Right cardiac atrium (tissue), 5 donors: ENCODE measurements at places on chromosomes 11 and 22.

DNA sequence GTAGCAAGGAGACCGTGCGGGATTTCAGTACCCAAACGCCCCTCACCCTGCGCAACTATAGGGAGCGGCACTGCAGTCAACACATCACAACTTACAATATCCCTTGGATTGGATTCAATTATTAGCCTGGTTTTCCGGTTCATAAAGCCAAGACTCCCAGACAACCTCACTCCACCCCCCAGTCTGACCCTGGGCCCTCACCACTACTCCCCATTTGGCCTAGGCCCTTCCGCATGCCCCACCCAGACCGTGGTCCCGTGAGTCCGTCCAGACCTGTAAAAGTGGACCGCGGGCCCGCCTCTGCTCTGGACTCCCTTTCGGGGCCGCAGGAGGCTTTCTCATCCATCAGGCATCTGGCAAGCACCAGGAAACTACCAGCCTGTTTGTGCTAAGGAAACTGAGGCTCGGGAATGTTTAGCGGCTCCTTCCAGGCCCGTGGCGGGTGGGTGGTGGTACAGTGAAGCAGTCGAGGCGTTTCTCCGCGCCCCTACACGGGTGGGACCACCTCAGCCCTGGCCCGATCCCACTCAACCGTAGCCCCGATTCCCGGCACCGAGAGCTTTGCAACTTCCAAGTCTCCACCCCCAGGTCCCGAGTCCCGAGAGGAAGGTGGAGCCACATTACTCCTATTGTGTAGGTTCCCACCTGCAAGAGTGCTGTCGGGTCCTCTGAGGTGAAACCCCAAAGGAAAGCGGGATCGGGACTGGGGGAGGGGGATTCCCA, 679 bp upstream of the DPP3 start:
- DNase-seq, result peak; percentile 78

DNA sequence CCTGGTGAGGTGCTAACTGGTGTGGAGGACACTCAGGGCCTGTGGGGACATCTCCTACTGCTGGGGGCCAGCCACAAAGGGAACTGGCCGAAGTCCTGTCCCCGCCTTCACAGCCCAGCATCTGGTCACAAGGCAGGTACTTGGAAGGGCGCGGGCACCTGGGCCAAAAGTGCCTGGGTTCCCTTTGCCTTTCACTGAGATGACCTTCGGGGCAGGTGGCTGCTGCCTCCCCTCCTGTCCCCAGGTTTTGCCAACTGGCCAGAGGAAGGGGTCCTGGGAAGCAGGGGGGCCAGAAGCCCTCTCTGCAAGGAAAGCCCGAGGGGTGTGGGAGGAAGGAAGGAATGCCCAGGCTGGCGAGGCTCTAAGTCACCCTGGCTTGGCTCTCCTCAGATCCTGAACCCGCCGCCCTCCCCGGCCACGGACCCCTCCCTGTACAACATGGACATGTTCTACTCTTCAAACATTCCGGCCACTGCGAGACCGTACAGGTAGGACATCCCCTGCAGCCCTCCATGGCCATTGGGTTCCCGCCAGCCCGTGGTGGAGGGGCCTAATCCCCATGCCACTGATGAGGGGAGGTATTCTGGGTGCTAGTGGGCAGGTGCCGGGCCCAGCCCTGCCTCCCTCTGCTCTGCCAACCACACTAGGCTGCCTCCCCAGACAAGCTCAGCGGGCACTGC, 14.4 kb upstream of the PPP6R3 start:
- no peak for DNase-seq

DNA sequence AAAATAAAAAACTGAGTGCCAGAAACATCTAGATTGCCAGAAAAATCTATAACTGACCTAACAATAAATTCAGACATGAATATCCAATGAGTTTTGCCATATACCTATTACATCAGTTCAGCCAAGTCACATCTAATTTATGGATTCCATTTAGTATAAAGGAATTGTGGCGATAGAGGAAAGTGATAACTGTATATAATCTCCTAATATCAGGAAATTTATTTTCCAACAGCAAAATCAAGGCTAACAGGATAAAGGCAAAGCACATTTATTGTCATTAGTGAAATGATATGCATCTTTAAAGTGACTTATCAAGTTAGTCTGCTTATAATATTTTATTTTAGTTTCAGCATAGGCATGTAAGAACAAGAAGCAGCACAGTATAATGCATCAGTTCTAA, 298.2 kb upstream of the PITPNB start:
- DNase-seq, result no peak

- DNase-seq, result no peak
Observed at GRCh38 chr11:104526006-104526405, 362.1 kb upstream of the PDGFD start.

- DNase-seq, result no peak
Observed at GRCh38 chr11:65131417-65131776, 2.9 kb downstream of the SYVN1 start.

- no peak for DNase-seq
Observed at GRCh38 chr22:37328017-37328416, 45.7 kb downstream of the CYTH4 start.
